GM03348 (cell line): ENCODE measurements at places on chromosomes 4 and X.
A peak's percentile ranks its signal among the peaks of the same experiment; 100 is the strongest.

- peak; percentile 56 for DNase-seq
Measured at GRCh38 chr4:54961357-54961975, 163.9 kb downstream of the KDR start.

GRCh38 chrX:68666580-68666979, 19.1 kb downstream of the STARD8 start:
- DNase-seq, result no peak

DNA sequence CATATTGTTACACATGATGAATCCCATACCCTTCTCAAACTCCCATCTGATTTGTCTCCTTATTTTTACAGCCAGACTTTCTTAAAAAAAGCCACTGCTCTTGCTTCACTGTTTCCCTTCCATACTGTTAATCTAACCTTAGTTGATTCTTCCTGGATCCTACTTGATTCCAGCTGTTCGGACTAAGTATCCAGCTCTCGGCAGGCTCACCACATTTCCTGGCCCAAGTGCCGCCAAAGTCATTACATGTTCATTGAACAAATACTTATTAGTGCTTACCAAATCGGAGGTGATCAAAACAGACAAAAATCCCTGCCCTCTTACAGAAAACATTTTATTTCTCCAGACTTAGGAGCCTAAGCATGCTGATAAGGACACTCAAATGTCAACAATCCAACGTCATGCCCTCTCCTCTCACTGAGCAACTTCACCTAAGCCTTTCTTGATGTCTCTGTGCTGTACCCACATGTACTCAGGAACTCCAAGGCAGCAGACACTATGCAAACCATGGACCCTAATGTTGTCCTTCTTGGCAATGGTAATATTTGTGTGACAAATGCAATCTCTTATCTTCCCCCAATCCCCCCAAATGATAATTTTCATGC, 45.1 kb upstream of the C1QTNF7 start:
- no peak for DNase-seq

- DNase-seq, result no peak
Measured at GRCh38 chrX:2823795-2824386, 4.8 kb upstream of the GYG2 start.

GRCh38 chrX:67604979-67605703, 61.3 kb downstream of the AR start:
- DNase-seq, result peak; percentile 54

GRCh38 chrX:110965409-110966090, 130.4 kb upstream of the PAK3 start:
- peak; percentile 2 for DNase-seq

DNA sequence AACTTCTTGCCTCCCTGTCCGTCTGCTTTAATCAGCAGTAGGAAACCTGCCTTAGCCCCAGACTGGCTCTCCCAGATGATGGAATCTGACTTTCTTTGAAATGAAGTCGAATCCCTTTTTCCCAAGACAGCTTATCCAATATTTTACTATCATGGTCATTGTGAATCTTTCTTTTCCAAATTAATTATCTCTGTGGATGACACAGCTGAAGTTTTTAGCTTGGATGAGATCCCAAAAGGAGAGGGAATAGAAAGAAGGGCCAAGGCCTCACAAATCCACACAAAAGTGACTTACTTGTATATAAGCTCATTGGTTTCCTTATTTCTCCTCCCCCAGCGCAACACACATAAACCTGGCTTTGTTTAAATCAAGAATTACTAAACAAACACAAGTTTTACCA, 100.6 kb downstream of the RASL11B start:
- no peak for DNase-seq

- no peak for DNase-seq
Measured at GRCh38 chr4:131159261-131159660, 1989.8 kb upstream of the PCDH10 start.

- no peak for DNase-seq
Measured at GRCh38 chr4:37561803-37562207, 124.4 kb downstream of the RELL1 start.

GRCh38 chr4:75953509-75953908, 12.7 kb upstream of the NAAA start:
- DNase-seq, result no peak

GRCh38 chrX:19326567-19326966, 17.2 kb upstream of the PDHA1 start:
- DNase-seq, result no peak

DNA sequence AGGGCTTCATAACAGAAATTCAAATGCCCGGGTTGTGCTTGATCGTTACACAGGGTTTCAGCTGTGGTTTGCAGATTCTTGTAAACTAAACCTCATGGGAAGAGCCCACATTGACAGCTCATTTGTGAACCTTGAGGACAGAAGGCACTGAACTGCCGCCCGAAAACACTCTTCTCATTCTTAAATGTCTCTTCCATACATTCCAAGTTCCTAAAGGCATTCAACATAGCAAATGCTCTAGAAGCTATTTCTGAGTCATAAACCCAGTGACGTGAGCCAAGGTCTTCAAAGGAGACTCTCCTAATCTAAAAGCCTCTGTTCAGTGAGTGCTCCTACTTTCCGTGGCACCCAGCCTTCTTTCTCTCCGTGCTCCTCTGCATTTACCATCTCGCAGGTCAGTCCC, 737.8 kb upstream of the FRG1 start:
- peak; percentile 31 for DNase-seq

GRCh38 chr4:26145212-26145611, 175.6 kb upstream of the RBPJ start:
- no peak for DNase-seq
